GM20000 (cell line): ENCODE measurements at places on chromosomes 7 and 10.
A peak's percentile ranks its signal among the peaks of the same experiment; 100 is the strongest.

DNA sequence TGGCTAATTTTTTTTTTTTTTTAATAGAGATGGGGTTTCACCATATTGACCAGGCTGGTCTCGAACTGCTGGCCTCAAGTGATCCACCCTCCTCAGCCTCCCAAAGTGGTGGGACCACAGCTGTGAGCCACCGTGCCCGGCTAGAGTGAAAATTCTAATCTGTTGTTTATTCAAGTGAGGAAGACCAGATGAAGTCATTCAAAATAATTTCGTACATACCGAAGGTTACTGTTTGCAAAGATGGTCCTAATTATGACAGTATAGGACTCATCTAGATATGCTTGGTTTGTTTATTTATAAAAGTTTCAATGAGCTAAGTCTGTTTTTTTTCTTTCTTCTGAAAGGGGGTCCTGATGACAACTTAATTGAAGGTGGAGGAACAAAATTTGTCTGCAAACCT, 376.8 kb downstream of the EXOC4 start:
- DNase-seq = no peak

DNA sequence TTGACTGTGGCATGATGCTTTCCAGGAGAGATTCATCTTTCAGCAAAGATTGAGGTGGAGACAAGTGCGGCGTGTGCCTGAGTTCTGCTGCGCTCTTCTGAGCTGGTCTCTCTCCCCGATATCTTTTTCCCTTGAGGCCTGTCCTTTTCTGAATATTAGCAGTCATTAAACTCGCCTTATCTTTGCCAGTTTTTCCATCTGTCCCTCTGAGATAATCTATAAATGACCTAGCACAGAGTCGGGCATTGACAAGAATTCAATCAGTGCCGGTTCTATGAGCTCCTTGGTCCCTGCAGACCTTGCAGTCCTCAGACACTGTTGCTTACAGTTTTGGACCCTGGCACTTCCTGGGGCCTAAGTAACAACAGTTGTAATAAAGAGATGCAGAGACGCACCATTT, 89.7 kb upstream of the IKZF1 start:
- no peak for DNase-seq

DNA sequence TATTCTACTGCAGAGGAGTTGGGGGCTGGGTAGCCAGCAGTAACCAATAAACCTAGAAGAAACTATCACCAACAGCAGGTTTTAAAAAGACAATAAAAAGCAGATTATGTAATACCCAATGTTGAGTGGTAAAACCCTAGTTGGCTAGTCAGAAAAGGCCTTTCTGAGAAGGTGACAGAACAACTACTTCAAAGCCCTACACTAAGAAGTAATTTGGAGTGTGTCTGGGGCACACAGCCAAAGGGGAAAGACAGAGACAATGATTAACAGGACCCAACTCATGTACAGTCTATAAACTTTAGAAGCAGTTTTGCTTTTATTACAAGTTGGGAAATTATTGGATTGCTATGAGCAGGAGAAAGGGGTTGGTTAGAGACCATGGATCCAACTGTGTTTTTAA, 77.2 kb upstream of the TMEM106B start:
- DNase-seq = no peak

- no peak for DNase-seq
These were observed 154.7 kb downstream of the PRPF18 start for GRCh38 chr10:13741438-13741837.

DNA sequence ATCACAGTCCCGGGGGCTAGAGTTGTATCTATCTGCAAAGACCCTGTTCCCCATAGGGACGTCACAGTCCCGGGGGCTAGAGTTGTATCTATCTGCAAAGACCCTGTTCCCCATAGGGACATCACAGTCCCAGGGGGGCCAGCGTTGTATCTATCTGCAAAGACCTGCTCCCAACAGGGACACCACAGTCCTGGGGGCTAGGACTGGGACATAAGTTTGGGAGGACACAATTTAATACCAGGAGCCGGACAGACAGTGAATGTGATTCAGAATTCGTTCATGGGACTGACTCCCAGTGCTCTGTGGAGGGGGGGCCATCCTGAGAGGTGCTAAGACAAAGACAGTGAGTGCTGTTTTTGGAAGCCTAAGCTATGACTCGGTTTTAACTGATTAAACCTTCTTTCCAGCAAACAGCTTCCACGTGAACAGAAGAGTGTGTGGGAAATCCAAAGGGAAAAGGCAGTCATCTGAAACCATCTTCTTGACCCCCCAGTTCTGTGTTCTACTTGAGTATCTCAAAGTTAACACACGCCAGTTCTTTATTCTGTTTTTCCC, 153.0 kb downstream of the DIP2C start:
- DNase-seq = no peak

- DNase-seq = peak; percentile 39
These were observed 8.8 kb downstream of the PSD start for GRCh38 chr10:102409604-102410428.

- no peak for DNase-seq
These were observed 26.8 kb downstream of the NT5C3A start for GRCh38 chr7:33035776-33036175.

GRCh38 chr10:3754727-3755439, 30.1 kb downstream of the KLF6 start:
- DNase-seq = no peak

GRCh38 chr10:59181668-59182067, 5.2 kb downstream of the PHYHIPL start:
- DNase-seq = peak; percentile 51

DNA sequence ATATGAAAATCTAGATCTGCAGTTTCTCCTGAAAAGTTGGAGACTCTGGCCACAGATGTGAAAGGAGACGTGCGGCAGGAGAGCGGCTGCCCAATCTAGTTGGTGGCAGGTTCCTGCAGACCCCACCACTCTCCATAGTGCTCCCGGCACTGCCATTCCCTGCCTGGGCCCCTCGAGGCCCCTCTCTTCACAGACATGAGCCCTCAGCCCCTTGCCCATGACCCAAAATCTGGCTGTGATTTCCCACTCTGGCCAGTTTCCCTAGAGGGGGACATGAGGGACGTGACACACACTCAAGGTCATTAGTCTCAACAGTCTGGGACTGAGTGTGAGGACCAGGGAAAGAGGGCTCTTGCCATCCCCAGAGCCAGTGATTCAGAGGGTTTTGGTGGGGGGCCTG, 138.7 kb downstream of the PTPN20 start:
- no peak for DNase-seq

DNA sequence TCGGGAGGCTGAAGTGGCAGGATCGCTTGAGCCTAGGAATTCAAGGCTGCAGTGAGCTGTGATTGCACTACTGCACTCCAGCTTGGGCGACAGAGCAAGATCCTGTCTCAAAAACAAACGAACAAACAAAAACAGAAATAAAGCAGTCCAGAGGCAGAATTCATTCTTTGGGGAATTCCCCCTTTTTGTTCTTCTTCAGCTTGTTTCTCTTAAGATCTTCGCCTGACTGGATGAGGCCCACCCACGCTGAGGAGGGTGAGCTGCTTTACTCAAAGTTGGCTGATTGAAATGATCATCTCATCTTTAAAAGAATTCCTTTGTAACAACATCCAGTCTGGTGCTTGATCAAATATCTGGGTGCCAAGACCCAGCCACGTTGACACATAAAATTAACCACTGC, 10.7 kb downstream of the MRC1 start:
- no peak for DNase-seq

GRCh38 chr10:74500816-74501215, 325.6 kb upstream of the KAT6B start:
- no peak for DNase-seq

DNA sequence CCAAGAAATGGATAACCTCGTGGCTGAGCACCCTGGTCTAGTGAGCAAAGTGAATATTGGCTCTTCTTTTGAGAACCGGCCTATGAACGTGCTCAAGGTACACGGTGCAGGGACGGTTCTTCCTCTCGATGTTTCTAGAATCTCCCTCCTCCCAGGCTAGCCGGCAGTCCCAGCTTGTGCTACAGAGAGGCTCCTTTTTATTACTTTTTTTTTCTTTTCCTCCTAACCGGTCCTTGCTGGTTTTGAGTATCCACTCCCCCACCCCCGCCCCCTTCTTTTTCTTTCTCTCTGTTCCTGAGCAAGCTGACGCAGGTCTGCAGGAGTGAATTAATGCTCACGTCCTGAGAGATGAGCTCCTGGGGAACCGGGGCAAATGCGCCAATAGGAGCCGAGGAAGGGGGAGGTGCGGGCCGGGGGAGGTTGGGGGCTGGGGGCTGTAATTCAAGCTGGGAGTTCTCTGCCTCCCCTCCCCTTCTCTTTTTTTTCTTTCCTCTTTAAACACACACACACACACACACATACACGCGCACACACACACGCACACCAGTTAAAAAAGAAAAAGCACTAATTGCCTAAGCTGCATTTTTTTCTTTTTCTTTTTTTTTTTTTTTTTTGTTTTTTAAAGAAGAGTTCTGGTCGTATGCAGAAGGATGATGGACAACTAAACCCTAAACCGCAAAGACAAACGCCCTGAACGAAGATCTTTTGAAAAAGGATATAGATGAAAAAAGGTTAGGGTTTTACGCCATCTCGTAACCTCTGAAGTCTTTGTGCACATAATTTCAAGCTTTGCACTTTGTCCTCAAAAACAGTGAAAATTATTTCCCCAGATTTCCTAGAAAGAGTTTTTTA, 6.6 kb downstream of the CPA2 start:
- no peak for DNase-seq

- DNase-seq = no peak
These were observed 774.5 kb upstream of the COBL start for GRCh38 chr7:52091101-52091500.

DNA sequence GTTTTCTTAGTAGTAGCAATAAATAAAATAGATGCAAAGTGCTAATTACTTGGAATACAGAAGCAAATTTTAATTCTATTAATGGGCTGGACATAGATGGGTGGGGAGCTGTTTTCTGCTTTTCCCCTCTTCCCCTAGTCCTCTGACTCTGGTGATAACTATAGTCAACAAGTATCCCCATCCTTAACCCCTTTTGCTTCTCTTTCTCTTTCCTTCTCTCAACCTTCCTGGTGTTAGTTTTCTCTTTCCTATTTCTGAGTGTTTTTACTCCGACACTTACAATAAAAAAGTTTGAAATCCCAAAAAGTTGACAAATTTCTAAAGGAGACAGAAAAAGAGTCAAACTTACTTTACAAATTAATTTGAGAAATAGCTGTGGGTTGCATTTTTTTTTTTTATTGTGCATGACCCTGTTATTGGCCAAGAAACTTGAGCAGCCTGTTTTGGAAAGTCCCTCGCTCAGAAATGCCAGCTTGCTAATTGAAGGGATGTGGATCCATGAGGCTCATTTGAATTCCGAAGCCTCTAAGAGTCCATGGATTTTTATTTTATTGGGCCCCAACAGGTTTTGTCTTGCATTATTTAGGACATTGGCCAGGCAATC, 2.4 kb downstream of the FAS start:
- DNase-seq = no peak

DNA sequence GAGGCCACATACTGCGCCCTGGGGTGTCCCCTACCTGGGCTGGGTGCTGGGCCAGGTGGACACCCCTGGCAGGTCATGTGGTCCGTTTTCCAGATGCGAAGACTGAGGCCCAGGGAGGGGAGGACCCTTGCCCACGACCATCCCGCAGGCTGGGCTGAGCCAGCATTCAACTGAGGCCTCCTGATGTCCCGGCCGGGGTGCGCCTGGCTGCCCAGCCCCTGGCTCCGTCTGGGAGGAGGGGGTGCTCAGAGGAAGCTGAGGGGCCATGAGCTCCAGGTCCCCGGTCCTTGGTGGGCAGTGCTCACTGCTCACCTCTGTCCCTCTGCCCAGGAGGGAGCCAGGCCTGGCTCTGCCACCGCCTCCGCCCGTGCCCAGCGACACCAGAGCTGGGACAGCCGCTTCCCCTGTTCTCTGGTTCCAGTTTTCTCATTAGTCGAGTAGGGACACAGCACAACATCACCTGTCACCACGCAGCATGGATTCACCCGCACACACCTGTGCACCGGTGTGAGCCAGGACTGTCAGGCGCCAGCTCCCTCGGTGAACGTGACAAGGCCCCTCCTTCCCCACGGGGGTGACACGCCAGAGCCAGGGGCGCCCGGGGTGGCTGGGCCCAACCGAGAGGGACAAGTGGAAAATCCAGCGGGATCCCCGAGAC, 139.7 kb downstream of the ELFN1 start:
- DNase-seq = no peak

DNA sequence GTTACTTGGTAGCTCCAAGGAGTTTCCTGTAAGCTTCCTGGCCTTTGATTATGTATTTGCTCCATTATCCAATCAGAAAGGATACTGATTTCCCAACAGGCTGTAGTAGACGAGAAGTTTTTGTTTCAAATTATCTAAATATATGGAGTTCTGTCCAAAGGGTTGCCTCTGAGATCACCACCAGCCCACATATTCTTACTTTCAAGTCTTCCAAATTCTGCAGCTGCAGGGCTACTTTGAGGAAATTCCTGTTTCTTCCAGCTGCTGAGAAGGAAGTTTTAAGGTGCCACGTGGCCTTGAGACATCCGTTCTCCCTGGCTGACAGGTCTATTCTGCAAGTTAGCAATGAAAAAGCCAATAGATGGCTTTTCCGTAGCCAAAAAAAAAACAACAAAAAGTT, 286.0 kb downstream of the TWIST1 start:
- no peak for DNase-seq

DNA sequence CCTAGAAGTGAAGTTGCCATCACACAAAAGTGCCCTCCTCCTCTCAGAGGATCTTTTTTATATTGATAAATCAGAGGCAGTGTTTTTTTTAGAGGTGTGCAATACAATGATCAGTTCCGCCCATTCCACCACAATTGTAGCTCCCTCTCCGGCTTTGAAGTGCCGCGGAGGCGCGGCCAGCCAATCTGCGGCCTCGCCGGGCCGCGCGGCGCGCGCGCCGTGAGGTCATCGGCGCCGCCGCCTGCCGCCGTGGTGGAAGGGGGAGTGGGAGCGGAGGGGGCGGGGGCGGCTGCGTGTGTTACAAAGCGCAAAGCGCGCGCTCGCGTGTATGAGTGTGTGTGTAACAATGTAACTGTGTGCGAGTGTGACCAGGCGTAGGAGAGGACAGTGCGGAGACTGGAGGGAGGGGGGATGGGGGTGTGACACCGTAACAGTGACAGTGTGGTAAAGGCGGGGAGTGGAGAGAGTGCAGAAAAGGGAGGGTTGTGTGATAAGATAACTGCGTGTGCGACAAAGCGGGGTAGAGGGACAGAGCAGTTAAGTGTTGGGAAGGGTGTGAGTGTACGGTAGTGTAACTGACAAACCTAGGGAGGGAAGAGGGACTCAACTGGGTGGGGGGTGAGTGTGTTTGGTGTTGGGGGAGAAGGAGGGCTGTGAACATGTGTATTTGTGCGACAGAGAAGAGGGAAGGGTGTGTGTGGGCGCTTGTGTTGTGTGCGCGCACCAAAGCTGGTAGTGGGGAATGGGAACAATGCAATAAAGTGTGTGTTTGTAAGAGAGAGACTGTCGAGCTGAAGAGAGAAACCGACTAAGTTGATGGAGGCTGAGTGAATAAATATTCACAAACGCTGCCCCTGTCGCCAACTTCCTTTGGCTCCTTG, at the start of gene SP8:
Gene SP8 (minus strand): TSS at position 108 of the 881 bp plus-strand sequence. CDS start 88 bp downstream, at position 20.
- DNase-seq = peak; percentile 67

DNA sequence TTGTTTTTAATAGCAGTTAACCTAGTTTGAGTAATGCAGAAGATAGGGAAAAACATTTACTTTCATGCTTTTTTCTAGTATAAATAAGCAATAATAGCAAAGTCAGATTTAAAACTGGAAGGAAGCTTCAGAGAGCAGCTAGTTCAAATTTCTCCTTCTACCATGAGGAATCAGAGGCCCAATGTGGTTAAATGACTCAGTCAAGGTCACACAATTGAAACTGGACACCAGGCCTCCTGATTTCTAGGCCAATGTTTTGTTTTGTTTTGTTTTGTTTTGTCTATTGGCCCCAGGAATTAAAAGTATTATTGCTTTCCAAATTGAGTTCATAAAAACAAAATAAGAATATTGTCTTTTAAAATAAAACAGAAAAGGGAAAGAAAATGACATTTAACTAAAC, 122.3 kb downstream of the TRIL start:
- DNase-seq = no peak

GRCh38 chr10:85235258-85235657, 906.9 kb downstream of the CCSER2 start:
- no peak for DNase-seq
